ENCODE measurements at places on chromosomes 11 and 22.

DNA sequence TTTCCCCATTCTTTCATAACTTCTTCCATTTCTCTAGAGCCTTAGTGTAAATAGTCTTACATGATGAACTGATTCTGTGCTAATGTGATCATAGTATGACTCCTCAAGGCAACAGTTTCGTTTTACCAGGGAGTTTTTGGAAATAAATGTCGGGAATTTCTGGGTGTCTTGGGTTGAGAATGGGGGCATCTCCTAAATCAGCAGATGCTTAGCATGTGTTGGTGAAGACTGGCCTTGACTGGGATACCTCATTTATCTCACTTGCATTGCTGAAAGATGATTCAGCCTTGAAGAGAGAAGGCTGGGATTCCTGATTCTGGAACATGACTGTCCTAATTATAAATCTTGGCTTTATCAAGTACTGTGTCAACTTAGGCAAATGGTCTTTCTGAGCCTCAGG lies 115.7 kb upstream of the C11orf87 start:
- peak; percentile 90 for DNase-seq

DNA sequence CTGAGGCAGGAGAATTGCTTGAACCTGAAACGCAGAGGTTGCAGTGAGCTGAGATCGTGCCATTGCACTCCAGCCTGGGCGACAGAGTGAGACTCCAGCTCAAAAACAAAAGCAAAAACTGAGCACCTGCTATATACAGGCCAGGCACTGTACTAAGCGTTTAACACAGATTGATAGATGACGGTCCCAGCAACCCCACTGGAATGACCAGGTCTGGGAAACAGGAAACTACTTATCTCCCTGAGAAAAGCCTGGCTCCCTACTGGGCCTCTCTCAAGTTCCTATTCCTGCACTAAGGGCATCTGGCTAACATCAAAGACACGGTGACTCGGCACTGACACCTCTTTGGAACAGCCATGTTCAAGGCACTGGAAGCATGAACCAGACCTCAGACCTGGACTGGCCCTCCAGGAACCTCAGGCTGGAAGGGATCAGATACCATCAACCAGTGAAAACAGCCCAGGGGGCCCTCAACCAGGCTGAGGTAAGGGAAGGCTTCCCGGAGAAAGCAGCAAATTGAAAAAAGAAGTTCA lies 16.6 kb downstream of the ARAP1 start:
- DNase-seq, result peak; percentile 99

DNA sequence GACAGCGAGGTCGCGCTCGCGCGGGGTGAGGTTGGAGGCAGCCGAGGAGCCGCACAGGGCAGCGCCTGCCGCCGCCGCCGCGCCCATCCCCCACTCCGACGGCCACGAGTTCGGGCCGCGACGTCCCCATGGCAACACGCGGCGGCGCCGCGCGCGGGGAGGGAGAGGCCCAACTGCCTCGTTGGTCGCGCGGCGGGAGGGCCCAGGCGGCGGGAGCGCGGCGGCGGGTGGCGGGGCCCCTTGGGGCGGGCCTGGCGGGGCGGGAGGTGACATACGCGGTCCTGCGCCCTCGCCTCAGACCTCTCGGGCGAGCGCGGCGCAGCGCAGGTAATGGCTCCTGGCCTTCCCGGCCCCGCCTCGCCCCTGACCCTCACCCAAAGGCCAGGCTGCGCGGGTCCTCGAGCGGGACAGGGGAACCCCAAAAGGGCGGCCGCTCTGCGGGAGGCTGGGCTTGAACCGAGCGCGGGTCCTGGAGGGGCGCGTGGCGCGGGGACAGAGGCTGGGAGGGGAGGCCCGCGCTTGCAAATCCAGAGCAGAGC lies at the start of gene DEUP1:
Gene DEUP1, plus strand, starts transcription at position 297 of the 539 bp plus-strand sequence. CDS start 1,518 bp downstream, outside the sequence.
- DNase-seq, result peak; percentile 1

DNA sequence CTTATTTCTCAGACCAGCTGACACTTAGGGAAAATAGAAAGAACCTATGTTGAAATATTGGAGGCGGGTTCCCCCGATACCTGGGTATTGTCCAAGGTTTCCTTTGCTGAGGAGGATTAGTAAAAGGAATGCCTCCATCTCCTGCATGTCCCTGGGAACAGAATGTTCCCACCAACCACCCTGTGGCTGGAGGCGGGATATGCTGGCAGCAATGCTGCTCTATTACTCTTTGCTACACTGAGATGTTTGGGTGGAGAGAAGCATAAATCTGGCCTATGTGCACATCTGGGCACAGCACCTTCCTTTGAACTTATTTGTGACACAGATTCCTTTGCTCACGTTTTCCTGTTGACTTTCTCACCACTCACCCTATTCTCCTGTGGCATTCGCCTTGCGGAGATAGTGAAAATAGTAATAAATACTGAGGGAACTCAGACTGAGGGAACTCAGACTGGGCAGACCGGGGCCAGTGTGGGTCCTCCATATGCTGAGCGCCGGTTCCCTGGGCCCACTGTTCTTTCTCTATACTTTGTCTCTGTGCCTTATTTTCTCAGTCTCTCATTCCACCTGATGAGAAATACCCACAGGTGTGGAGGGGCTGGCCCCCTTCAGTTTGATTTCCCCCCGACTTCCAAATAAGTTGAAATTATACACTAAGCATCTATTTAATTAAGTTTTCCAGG lies 32.1 kb downstream of the IGLL1 start:
- DNase-seq, result peak; percentile 78

DNA sequence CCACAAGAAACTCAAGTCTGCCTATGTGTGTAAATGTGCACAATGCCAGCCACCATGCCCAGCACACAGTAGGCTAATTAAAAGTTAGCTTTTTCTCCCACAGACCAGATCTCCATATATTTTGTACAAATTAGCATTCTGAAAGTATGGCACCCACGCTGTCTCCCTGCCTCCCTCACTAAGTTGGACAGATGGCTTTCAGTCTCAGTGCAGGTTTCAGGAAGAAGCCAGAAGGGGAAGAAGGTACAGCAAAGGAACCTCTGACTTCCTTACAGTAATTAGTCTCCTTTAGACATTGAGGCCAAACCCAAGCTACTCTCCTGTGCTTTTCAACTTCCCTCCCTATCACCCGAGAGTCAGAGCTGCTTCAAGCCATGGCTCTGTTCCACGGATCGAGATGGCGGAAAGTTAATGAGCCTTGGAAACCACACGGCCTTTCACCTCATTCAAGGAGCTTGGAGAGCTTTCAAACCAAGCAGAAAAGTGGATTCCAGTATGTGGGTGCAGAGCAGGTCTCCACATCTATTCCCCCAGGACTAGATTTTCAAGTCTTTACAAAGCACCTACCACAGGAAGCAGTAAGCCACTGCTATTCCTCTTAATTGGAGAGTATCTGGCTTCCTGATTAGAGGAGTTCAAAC lies 221.1 kb upstream of the NARS2 start:
- no peak for DNase-seq

DNA sequence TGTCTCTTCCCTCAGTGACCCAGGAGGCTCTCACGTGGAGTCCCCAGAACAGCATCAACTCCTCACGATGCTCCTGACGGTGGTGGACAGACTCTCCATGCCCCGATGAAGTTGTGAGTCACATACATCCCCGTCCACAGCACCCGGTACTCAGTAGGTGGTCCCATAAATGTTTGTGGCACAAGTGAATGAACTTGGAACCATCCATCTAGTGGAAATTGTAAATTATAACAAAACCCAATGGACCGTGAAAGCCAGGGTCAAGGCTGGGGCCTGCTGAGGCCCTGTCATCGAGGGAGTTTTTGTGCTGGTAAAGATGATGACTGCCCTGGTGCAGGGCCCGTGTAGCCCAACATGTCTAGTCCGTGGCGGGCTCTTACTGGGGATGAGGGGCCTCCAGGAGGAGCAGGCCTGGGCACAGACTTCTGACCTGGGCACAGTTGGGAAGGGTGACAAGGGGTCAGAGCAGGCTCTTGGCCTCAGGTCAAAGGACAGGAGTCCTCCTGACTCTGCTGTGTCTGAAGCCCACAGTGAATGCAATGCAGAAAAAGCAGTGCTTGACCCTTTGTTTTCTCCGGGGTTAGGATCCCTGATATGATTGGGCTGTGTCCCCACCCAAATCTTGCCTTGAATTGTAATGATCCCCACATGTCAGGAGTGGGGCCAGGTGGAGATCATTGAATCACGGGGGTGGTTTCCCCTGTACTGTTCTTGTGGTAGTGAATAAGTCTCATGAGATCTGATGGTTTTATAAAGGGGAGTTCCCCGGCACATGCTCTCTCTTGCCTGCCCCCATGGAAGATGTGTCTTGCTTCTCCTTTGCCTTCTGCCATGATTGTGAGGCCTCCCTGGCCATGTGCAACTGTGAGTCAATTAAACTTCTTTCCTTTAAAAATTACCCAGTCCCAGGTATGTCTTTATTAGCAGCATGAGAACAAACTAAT lies 20.0 kb upstream of the SMIM38 start:
- DNase-seq, result no peak

- no peak for DNase-seq
These were observed 45.0 kb downstream of the IGLL1 start for GRCh38 chr22:23534851-23535717.

DNA sequence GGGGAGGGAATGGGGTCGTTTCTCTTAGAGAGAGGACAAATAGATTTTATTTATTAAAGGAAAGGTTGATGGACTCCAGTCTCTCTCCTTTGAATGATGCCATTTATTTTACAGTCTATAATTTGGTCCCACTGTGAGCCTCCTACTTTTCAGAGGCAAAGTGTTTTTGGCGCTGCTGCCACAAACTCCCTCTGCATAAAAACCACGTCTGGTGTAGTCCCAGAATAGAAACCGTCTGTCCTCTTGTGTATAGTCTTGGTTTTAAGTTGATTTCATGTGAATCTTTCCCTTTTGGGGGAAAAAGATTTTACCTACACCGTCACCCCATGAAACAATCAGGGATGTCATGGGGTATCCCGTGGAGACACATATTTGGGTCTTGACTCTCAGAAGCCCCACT lies 143.6 kb upstream of the SEZ6L start:
- no peak for DNase-seq

DNA sequence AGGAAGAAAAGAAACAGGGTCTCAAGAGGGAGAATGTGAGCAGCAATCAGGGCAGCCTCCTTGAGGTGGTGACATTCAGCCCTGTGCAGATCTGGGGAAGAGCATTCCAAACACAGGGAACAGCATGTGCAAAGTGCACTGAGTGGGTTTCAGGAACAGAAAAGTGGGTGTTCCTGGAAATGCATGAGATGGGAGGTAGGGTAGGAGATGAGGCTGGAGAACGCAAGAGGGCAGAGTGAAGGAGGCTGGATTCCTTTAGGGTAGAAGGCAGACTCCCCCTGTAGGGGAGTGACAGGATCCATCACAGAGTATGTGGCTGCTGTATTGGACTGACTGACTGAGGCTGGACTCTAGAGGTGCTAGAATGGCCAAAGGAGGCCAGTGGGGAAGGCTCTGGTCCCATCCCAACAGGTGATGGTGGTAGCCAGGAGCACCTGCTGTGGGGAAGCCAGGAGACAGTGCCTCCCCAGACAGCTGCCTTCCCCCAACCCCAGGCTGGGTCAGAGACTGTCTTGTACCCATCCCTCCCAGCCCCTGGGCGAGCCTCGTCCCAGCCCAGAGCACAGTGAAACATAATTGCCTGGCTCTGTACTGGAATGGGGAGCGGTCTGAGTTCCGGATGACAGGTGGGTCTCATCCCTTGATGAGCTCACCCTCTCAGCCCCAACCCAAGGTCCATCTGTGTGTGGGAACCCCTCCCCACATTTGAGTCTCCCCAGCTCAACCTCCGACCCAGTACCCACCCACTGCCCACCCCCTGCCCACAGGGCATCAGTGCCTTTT lies 419.4 kb downstream of the MN1 start:
- DNase-seq, result no peak

GRCh38 chr11:94325681-94326080 lies 21.3 kb downstream of the IZUMO1R start:
- peak; percentile 25 for DNase-seq

DNA sequence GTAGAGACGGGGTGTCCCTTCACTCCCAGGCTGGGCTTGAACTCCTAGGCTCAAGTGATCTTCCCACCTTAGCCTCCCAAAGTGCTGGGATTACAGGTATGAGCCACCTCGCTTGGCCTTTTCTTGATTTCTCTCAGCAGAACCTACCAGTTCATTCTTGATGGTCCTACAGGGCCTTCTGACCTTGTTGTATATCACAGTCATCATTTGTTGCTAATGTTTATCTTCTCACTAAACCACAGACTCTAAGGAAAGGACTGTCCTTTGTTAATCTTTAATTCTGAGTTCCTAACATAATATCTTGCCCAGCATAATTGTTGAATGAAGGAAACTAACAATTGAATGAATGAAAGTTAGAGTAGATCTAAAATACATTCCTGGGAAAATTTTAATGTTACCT lies 22.0 kb upstream of the ZC3H12C start:
- DNase-seq, result no peak

GRCh38 chr11:62538470-62539237 lies 8.0 kb downstream of the AHNAK start:
- DNase-seq, result no peak

DNA sequence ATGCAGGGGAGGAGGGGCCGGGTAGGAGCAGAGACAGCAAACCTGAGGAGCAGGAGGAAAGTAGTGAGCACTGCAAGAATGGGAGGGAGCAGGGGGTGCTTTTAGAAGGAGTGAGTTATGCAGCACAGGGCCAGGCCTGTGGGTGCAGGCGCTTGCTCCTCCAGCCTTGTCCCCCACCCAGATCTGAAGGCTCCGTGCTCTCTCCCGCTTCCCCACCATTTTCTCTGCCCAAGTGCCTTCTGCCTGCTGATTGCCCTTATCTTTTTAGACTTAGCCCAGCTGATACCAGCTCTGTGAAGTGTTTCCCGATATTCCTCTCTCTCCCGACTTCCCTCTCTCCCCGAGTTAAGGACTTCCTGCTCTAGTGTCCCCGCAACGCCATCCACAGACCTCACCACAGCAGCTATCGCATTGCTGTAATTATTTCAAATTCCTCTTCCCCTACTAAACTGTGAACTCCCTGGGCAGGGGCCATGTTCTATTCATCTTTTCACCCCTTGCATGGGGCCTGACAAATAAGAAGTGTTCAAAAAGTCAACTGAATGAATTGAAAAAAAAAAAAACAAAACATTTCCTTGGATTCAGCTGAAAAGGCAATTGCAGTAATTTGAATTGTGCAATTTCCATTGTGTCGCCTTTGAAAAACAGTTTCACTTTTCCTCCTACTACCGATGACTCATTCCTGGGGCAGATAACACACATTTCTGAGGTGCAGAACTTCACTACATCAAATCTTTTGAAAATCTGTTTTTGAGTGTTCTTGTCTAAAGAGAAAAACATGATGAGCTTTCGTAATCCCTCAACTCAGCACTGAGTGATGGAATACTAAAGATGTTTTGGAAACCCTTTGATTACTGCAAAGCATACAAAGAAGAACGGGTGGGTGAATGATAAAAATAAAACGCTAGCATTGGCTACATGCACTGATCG lies 69.7 kb upstream of the BMAL1 start:
- DNase-seq, result peak; percentile 96

DNA sequence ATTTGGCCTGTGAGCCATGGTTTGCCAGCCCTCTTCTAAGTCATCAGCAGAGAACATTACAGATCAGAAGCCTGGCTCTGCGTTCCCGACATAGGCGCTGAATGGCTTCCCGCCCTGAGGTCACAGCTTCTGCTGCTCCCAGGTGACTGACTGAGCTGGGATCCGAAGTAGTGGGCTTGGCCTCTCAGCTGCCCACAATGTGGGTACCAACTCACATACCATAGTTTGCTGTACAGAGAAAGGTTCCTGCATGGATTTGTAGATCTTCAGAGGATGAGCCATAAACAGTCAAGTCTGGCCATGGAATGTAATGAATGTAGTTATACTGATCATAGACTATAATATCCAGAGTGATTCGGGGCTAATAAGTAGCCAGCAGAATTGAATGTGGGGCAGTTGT lies 42.6 kb downstream of the TEAD1 start:
- DNase-seq, result no peak
